ENCODE measurements at places on chromosomes 1 and 21.

DNA sequence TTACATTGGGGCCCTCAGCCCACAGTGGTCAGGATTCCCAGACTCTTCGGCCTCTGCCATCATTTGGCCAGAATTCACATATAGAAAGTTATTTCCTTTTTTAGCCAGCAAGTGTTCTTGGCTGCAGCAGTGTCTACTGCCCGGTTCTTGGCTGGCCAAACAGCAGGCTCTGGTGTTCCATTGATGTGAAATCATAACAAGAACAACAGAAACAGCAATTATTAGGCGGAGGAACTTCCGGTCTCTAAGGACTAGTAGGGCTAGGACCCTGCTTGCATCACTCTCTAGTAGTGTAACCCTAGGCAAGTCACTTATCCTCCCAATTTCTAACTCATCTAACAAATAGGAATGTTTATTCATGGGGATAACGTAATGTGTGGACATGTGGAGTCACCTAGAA is 8.7 kb upstream of the GJA5 start:
- no peak for DNase-seq

GRCh38 chr1:175866776-175867175 is 123.4 kb upstream of the TNR start:
- no peak for DNase-seq

- no peak for DNase-seq
Measured at GRCh38 chr21:14964621-14965020, 100.2 kb downstream of the NRIP1 start.

GRCh38 chr1:1364266-1364665 is 5.9 kb upstream of the MXRA8 start:
- DNase-seq, result no peak

- DNase-seq, result no peak
Measured at GRCh38 chr1:13652238-13652637, 47.8 kb upstream of the PRDM2 start.

GRCh38 chr1:62265956-62266935 is 53.0 kb downstream of the KANK4 start:
- DNase-seq, result no peak

DNA sequence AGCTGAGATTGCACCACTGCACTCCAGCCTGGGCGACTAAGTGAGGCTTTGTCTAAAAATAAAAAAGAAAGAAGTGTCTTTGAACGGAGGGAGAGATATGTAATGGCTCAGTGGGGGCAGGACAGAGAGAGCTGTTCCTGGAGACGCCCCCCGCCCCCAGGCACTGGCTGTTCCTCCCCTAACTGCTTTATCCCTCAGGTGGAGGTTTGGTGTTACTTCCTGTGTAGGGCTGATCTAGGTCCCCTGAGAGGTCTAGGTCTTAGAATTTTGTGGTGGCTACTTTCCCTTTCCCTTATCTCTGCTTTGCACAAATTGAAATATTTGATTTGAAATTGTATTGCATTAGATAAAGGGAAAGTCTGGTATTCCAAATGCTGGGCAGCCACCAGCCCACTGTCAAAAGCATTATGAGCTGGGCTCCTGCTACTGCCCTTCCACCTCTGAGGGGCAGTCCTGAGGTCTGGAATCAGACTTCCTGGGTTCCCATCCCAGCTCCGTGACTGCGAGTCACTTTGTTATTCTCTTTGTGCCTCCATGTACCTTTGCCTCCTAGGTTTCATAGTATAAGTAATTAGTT is 134.8 kb upstream of the KIF26B start:
- no peak for DNase-seq

DNA sequence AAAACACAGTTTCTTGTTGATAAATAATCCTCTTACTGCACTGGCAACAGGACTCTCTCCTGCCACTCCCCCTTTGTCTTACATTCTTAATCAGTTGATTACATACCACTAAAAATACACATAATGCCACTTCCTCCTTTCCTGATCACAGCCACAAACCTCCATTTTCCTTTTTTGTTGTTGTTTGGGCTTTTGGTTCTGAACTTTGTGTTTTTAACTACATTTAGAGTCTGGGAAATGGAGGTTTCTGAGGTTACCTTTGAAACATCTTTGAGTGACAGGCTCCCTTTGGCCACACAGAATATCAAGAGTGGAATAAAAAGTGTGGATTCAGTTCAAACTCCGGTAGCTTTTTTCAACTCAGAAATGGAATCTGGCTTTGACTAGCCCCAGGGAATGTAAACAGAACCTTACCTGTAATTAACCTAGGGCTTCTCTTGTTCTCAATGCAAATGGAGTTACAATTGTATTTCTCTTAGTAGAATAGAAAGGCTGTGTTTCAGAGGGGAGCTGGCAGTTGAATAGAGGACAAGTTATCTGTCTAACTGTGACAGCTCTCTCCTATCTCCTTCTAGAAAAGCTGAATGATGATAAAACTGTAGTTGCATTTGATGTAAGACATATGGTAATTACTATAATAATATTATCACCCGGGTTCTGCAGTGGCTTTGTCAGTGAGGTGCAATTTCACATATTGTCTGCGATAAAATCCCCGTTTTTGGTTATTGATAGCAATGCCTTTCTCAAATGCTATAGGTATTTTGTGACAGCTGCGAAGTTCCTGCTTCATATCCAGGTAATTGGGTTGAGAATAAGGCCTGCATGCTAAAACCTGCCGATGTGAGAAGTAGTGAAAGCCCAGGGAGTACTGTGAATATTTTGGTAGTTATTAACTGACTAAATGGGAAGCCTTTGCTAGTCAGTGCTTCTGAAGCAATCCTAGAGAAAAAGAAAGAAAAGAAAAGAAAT is 66.9 kb downstream of the ST6GALNAC5 start:
- no peak for DNase-seq

DNA sequence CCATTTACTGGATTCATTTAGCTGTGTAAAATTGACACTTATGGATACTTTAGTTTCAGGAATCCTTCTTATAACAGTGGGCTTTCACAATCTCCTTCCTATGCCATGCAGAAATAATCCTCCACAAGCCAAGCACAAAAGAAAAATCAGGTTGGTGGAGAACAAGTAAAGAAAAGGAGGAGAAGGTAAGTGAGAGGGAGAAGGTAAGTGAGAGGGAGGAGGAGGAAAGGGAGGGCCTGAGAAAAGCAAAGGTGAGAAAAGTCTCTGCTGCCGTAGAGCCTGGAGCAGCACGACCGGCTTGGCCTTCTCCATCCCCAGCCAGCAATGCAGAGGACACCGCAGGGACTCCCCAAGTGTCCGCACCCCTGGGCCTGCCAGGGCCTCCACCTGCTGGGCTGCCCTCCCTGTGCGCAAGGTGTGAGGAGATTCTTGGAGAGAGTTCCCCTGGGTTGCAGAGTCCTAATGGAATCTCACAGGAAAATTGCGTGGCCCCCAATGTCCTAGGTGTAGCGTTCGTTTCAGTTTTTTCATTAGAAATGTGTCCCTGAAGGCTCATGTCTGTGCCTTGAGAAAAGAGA is 39.0 kb downstream of the PRMT2 start:
- DNase-seq, result no peak

DNA sequence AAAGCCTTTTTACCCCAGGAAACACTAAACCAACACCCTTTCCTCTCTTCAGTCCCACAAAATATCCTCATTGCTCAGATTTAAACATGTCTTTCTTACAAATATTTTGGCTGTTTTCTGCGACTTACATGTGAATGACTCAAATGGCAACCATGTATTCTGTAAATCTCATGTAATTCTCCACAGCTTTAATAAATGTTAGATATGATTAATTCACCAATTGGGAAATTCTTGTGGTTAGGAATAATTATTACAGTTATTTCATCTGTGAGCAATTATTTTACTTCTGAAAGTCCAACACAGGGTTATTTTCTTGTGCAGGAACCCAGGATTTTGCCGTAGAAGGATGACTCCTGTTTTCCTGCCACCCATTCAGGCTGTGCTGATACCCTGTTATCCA is 431.5 kb downstream of the LMO4 start:
- DNase-seq, result no peak

DNA sequence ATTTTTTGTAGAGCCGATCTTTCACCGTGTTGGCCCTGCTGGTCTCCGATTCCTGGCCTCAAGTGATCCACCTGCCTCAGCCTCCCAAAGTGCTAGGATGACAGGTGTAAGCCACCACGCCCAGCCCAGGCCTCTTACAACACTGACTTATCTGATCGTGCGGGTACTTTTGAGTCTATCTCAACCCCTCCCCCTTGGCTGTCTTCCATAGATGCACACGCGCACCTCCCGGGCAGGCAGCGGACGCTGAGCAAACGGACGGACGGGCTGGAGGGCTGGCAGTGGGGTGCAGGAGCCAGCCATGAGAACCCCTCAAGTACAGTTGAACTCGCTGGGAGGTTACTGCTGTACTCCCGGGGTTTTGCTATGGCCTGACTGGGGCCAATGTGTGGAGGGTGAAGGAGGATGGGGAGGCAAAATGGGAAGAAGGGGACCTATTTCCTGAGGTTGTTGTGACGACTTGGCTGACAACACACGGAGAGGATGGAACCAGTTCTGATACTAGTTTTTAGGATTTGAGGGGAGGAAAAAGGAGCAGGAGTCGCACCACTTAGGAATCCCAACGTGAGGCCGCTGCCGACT is 959 bp downstream of the CD58 start:
- peak; percentile 21 for DNase-seq

DNA sequence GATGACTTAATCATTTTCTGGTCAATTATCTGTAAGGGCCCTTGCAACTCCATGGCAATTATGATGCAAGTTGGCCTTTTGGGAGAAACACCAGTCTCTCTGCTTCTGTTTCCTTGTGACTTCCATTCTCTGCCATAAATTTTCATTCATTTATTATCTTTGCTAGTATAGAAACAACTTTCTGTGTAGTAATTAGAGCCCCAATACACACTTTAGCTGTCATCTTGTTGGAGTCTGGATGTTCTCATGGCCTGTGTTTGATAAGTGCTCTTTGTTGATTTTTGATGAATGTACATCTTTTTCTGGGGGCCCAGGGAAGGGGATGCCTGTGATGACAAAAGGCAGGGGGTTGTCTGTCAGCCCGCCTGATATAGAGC is 22.4 kb downstream of the PROX1 start:
- DNase-seq, result no peak

GRCh38 chr21:33249331-33250002 is 16.7 kb upstream of the IL10RB start:
- no peak for DNase-seq

GRCh38 chr21:31482460-31482859 is 138.4 kb upstream of the TIAM1 start:
- no peak for DNase-seq

DNA sequence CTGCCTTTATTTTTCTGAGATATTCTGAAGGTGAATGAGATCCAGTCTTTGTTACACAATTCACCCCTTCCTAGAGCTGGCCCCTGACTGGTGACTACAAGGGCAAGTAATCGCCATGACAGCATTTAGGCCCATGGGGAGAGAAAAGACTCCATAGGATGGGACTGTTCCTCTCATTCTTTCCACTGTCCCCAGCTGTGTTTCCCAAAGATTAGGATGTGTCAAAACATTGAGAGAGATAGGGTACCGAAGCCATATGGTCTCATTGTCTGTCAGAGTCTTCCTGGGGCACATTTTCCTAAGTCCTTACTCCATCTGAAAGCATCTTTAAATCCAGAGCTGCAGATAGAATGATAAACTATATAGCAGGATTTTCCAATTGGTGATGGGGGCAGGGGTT is 423.5 kb downstream of the OMA1 start:
- DNase-seq, result no peak

DNA sequence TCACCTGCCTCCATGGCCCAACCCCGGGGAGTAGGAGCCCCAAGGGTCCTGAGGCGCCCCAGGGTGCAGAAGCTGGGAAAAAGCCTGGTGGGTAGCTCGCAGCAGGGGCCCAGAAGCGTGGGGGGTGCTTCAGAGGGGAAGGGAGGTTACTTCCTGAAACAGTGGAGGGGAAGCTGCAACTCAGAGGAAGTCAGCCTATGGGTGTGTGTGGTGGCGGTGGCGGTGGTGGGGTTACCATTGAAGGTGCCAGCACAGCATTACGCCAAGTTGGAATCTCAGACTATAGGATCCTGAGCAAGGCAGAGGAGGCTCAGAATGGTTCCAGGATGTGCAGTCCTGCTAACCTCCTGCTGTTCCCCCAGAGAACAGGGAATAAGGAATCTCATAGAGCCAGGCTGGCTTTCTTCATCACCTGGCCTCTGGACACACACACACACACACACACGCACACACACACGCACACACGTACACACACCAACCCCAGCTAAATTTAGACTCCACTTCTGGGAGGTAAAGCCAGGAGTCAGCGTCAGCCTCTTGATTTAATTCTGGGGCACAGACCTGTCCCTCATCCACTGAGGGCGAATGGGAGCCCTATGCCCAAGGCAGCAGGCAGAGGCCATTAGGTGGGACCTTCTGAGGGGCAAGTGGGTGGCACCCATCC is 1.3 kb downstream of the DENND4B start:
- DNase-seq, result peak; percentile 46

DNA sequence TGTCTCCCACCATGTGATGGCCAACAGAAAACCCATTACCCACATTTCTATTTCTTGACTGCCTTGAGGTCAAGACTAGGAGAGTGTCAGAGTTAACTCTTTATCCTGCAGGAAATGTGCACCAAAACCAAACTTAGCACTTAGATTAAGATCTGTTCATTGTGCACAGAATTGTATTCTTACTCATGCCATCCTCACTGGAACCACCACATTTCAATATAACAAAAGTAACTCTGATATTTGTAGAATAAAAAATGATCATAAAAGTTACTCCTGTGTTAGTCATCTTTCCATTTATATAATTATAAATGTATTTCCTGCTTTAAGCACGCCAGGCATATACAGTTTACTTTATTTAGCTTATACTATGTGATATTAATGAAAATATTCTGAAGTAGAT is 193.0 kb upstream of the DPYD start:
- no peak for DNase-seq

GRCh38 chr1:117812869-117813511 is 116.4 kb downstream of the GDAP2 start:
- DNase-seq, result no peak

GRCh38 chr1:206460836-206461426 is 9.3 kb upstream of the IKBKE start:
- no peak for DNase-seq

- DNase-seq, result no peak
Measured at GRCh38 chr21:33855190-33855589, 60.4 kb downstream of the ATP5PO start.

DNA sequence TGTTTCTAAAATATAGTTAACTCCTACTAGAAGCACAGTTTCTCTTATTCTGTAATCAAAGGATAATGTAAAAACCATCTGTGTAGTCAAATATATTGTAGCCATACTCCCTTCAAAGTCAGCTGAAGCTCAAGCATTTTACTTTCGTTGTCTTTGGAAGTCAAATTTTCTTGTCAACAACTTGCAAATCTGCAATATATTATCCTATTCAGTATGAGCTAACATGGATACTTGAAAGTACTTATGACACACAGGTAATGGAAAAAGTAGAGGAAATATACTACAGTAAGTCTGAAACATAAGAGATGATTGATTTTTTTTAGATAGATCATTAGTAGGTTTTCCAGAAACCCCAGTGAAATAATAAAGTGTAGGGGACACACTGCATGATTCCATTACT is 121.5 kb downstream of the COL24A1 start:
- DNase-seq, result no peak

GRCh38 chr1:32786856-32787255 is 30.3 kb downstream of the YARS1 start:
- DNase-seq, result no peak
